ENCODE measurements at places on chromosomes 7 and 10.

GRCh38 chr10:118423800-118424442, 81.8 kb upstream of the FAM204A start:
- H3K4me3 ChIP-seq = no peak overlapping the region
- H3K27ac ChIP-seq = no peak overlapping the region
- peaks cover 3% of the 10 kb centered on the region for H3K4me1 ChIP-seq
- H3K27me3 ChIP-seq = no peaks in the 10 kb centered on the region
- peak; percentile 94 for DNase-seq

GRCh38 chr7:35971133-35971891, 170.5 kb downstream of the SEPTIN7 start:
- no peak for DNase-seq
- peaks cover 13% of the 10 kb centered on the region for H3K36me3 ChIP-seq
- H3K27me3 ChIP-seq = peaks cover 17% of the 10 kb centered on the region

DNA sequence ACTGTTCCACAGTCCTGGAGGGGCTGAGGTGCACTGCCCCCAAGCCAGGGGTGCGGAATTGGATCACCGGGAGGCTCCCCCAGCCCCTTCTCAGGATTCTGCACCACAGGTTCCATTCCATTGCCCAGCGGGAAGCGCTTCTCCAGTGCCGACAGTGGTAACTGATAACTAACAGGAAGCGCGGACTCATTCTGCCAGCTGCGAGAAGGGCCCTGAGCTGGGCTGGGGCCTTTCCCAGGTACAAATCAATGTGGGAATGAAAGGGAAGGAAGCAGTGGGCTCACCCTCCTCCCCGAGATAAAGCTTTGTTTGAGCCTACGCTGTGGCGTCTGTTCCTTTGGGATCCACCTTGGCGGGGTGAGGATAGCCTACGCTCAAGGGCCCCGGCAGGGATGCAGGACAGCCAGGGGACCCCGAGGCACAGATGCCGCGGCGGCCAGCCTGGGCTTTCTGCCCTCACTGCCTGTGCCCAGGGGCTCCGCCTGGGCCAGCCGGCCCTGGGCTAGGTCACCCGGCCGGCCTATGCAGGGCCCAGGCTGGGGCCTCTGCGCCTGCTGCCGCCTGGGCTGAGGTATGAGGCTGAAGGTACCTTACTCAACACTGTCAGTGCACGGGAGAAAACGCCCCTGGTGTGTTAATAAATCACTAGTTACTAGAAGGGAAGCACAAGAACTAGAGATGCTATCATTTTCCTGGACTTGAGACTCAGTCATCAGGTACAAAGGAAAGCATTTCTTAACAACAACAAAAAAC, 39.4 kb downstream of the EN2 start:
- H3K27me3 ChIP-seq = peaks cover 43% of the 10 kb centered on the region
- DNase-seq = no peak
- no peaks in the 10 kb centered on the region for H3K36me3 ChIP-seq
- no peak overlapping the region for H3K27ac ChIP-seq

- H3K4me1 ChIP-seq = peaks cover 7% of the 10 kb centered on the region
- H3K36me3 ChIP-seq = no peaks in the 10 kb centered on the region
- H3K27ac ChIP-seq = no peak overlapping the region
Observed at GRCh38 chr7:116211913-116212596, 1.7 kb downstream of the TES start.

- H3K36me3 ChIP-seq = peaks cover 5% of the 10 kb centered on the region
- H3K27ac ChIP-seq = no peak overlapping the region
- DNase-seq = no peak
- no peak overlapping the region for H3K4me3 ChIP-seq
Observed at GRCh38 chr10:133009218-133009950, 67.0 kb upstream of the CFAP46 start.

DNA sequence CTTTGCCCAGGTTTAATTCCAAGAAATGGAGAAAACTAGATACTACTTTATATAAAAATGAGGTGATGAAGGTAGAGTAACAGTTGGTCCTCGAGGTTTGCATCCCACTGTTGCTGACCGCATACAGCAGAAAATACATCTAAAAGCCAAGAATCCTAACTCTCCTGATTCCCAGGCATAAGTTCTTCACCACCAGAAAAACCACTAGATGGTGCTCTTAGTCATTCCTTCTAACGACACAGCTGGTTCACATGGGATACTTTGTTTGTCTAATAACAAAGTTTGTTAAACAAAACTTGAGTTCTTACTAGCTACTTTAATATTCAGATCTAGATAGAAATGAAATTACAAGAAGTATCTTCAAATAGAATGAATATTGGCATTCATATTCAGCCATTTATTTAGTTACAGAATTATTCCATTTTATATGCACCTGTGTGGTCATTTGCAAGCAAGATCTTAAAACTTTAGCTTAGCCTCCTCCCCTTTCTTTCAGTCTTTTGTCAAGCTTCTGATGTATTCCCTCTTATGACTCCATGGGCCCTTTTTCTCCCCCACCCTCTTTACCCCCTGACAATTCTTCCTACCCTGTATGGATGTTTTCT, 54.1 kb upstream of the CYP26C1 start:
- no peaks in the 10 kb centered on the region for H3K4me1 ChIP-seq
- no peak overlapping the region for H3K4me3 ChIP-seq

DNA sequence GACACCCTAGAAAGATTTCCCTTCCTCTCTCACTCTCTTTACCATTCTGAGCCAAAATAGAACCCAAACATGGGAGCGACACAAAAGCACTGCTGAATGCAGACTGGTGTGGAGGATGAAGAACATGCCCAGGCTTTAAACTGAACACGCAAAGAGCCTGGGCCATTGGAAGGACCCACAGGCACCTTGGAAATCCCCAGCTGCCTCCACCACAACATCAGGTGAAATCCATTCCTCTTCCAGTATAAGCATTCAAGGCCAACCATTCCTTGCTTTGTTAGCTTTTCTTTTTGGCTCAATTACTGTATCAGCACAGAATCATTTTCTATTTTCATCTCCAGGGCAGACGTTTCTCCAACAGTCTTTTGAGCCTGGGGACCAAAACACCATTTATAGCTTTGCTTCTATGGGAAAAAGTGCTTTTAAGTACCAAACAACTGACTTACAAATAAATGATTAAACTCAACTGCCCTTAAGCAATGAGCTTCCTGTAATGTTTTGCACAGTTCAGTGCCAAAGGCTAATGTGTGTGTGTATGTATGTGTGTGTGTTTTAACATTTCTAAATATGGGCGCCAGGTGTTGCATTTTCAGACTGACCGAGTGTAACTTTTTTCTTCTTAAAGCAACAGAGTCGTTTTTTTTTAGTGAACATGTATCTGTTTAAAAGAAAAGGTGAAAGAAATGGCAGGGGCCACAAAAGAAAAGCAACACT, 16.2 kb upstream of the BLNK start:
- no peaks in the 10 kb centered on the region for H3K27me3 ChIP-seq
- no peak overlapping the region for H3K27ac ChIP-seq
- no peaks in the 10 kb centered on the region for H3K4me1 ChIP-seq
- H3K4me3 ChIP-seq = no peak overlapping the region
- DNase-seq = no peak

DNA sequence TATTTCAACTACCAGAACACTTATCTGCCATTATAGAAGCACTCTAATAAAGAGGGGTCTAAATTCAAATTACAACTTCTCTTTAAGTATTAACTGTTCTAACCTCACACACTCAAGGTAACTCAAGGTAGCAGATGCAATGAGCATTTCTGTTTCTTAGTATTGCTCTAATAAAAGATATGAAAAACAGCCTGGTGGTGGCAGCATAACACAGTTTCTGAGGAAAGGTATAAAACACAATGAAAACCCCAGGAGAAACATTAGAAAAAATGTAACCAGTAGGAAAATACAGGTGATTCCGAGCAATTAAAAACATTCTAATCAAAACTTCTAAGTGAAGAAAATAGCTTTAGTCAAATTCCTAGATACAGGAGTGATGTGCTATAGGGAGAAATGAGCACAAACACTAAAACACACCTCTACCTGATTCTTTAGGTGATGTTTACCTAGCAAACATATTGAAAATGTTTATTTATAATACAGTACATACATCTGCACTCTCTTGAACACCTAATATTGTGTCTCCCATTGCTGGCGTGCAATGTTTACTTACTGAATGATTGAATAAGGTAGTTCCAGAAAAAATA, 3.5 kb downstream of the MKRN1 start:
- peak; percentile 13 for DNase-seq
- H3K36me3 ChIP-seq = peaks cover 7% of the 10 kb centered on the region
- peaks cover 11% of the 10 kb centered on the region for H3K4me1 ChIP-seq
- H3K27ac ChIP-seq = no peak overlapping the region
- H3K4me3 ChIP-seq = no peak overlapping the region

- H3K4me3 ChIP-seq = no peak overlapping the region
- no peak overlapping the region for H3K27ac ChIP-seq
- H3K27me3 ChIP-seq = no peaks in the 10 kb centered on the region
Observed at GRCh38 chr7:34823650-34824258, 165.7 kb downstream of the NPSR1 start.

All from spinal cord (tissue), 10 donors.